Stimulated activated CD4-positive, alpha-beta T cell treated with anti-CD3 and anti-CD28 coated beads, TNF-alpha, amount 100 ng/mL, for 24 hours (primary cell): ENCODE measurements at places on chromosomes 11 and 22.

GRCh38 chr22:20909543-20910303 lies 7.5 kb upstream of the CRKL start:
- DNase-seq = no peak

DNA sequence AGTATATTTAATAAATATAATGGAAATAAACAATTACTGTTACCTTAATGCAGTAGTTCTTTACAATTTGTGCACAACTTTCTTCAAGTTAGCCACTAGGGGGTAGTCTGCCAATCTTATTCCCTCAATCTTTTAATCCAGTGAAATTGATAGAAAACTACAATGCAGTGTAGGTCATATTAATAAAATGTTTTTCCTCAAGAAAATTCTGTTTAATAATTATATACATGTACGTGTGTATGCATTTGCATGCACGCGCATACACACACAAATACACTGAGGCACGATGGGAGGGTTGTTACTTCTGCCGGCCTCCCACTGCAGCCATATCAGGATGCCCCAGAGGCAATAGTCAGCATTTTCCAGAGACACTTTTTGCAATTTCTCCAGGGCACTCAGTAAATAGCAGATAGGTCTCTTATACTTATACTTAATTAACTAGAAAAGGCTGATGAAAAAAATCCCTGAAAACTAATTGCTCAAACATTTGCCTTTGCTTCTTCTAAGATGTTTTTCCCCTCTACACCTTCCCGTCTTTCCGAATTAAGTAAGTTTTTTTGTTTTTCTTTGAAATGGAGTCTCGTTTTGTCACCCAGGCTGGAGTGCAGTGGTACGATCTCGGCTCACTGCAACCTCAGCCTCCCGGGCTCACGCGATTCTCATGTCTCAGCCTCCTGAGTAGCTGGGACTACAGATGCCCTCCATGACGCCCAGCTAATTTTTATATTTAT lies 3.1 kb downstream of the GAB2 start:
- DNase-seq = no peak

- DNase-seq = no peak
Observed at GRCh38 chr11:126879516-126879915, 121.1 kb downstream of the KIRREL3 start.

DNA sequence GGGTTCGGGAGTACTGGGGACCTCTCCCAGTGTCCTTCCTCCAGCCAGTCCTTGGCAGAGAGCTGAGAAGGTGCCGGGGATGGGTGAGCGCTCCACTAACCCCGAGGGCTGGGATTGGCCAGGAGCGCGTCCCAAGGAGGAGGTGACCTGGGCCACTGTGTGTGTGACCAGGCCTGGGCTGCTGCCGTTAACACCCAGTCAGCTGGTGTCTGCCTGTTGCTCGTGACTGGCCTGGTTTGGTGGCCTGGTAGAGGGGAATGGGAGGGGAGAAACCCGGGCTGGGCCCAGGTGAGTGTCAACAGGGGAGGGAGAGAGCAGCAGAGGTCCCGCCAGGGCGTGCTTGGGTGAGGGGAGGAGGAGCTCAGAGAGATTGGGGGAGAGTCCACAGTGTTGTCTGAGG lies 29.9 kb upstream of the GRAMD4 start:
- DNase-seq = no peak

- no peak for DNase-seq
Observed at GRCh38 chr11:69218946-69219720, 63.4 kb downstream of the SMIM38 start.

DNA sequence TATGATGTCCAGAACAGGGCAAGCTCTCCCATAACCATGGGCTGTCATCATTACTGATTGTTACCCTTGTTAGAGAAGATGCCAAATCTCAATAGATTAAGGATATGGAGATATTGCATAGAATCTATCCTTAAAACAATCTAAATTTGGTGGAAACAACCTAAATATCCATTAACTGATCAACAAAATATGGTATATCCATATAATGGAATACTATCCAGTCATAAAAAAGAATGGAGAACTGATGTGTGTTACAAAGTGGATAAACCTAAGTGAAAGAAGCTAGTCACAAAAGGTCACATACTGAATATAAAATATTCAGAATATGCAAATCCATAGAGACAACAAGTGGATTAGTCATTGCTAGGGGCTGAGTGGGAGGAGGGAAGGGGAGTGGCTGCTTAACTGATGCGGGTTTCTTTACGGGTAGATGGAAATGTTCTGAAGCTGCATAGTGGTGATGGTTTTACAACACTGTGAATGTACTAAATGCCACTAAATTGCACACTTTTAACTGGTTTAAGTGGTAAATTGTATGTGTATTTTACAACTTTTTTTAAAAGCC lies 36.1 kb upstream of the SMCO4 start:
- no peak for DNase-seq

DNA sequence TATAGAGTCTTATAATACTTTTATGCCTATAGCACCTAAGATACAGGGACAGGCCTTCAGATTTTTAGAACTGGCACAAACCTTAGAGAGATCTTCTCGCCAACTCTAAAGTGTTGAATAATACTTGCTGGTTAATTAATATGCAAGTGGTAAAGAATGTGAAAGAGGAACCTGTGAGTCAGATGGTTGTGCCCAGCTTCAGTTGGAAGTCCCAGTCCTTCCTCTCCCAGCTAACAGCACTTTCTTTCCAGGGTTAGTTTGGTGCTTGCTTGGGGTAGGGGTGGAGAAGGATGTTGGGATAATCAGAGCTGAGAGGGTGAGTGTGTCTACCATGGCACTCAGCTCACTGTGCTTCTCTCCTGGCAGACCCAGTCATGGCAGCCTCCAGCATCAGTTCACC lies 4.9 kb upstream of the TMEM132A start:
- DNase-seq = no peak

- DNase-seq = no peak
Observed at GRCh38 chr11:12006552-12007229, 1.7 kb downstream of the DKK3 start.

- no peak for DNase-seq
Observed at GRCh38 chr11:35152575-35152974, 13.6 kb downstream of the CD44 start.

GRCh38 chr22:26362471-26362870 lies 66.6 kb upstream of the ASPHD2 start:
- no peak for DNase-seq

DNA sequence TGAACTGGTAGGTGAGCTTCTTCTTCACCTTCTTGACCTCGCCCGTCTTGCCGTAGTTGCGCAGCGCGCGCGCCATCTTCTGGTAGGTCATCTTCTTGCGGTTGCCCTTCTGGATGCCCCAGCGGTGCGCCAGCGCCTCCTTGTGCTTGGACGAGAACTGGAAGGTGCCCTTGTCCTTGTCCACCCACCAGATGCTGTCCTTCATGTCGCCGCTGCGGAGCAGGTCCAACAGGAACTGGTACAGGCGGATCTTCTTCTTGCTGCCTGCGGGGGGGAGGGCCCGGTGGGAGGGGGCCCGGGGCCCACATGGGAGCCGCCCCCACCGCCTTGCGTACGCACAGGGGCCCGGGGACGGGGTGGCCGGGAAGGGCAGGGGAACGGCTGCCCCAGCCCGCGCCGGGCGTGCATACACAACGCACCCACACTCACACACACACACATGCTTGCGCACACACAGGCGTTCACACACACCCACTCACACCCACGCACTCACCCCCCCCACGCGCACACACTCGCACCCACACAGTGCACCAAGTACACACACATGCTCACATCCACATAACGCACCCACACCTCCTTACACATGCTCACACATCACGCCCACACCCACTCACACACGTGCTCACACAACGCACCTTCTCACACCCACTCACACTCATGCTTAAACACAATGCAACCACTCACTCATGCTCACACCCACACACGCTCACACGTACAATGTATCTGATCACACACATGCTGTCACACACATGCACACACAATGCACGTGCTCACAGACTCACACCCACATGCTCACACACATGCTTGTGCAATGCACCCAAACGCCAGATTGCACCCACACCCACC lies 3.0 kb upstream of the MYBPC3 start:
- no peak for DNase-seq

GRCh38 chr11:118318581-118319336 lies 14.2 kb downstream of the CD3E start:
- no peak for DNase-seq

DNA sequence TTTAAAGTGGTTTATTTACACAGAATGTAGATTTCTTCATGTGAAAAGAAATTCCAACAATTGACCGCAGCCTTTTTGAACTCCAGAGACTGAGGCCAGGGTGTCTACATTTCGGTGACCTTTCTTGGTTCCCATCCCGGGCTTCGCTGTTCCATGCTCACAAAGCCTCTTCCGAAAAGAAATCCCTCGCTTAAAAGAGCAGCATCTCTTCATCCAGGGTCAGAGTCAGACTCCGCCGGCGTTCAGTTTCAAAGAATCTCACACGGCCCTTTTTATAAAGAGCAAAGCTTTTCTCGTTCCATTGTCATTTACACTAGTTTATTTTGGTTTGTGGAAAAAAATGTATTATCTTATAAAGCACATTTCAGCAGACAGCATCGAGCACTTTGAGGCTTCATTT lies 530.6 kb upstream of the B3GAT1 start:
- no peak for DNase-seq

GRCh38 chr11:101765932-101766331 lies 148.9 kb upstream of the CEP126 start:
- DNase-seq = no peak

GRCh38 chr11:72191961-72192381 lies at the start of gene FOLR1:
FOLR1 (plus strand) TSS chr11:72192140; CDS start chr11:72192174, 34 bp downstream.
- no peak for DNase-seq

DNA sequence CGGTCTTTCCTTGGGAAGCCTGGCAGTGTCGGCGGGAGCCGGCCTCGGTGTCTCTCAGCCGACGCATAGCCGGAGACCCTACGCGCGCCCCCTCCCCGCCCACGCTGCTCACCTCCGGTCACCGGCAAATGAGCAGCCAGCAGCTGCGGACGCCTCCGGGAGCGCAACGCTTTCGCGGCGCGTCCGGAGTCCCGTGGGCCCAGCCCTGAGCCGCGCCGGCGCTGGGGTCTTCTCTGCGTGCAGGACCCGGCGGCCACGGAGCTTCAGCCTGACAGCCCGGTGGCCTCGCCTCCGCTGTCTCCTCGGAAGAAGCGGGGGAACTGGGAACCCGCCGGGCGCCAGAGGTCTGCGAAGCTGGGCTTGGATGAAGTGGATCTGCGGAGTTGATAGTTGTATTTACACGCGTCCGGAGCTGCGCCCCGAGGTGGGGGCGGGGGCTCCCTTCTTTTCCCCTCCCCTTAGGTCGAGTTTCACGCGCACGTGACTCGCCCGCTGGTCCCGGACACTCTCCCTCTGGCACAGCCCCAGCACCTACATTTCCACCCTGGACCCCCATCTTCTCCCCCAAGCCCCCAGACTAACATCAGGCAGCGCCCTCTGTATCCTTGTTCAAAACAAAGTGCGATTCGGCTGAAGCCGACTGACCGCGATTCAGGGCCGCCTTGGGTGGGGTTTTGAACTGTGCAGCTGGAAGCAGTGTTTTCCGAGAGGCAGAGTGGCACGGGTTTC lies at the start of gene SLC43A1:
Gene SLC43A1 (minus strand): TSS at position 371 of the 729 bp plus-strand sequence. CDS start 1,591 bp downstream, outside the sequence.
- peak; percentile 53 for DNase-seq

- no peak for DNase-seq
Observed at GRCh38 chr11:33704240-33705002, 3.8 kb upstream of the C11orf91 start.

DNA sequence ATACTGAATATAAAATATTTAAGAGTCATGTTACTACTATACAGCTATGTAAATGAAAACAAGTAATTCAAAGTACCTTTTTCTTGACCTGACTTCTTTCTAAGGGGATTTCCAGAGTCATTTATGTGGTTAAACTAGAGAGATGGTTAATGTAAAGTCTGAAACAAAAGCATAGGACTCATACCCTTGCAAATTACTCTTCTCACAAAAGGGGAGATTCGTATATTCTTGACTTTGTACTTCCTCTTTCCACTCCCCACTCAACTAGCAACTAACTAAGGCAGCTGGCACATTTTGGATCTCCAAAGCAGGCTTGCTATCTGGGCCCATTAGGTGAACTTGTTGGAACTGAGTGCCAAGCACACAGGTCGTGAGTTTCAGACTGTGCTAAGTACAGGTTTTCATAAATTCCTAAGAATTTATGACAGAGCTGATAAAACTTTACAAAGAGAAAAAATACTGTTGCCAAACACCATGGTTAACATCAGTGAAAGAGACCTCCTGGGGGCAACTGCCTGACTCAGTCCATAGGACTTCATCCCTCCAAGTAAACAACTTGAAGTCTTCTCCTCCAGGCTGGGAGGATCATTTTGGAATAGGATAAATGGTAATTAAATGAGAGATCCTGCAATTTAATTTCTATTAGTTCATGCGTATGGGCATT lies 77.0 kb upstream of the DDI1 start:
- no peak for DNase-seq

- DNase-seq = no peak
Observed at GRCh38 chr22:43398246-43398645, 13.6 kb upstream of the MPPED1 start.

GRCh38 chr22:30036656-30037055 lies 43.6 kb upstream of the HORMAD2 start:
- no peak for DNase-seq

DNA sequence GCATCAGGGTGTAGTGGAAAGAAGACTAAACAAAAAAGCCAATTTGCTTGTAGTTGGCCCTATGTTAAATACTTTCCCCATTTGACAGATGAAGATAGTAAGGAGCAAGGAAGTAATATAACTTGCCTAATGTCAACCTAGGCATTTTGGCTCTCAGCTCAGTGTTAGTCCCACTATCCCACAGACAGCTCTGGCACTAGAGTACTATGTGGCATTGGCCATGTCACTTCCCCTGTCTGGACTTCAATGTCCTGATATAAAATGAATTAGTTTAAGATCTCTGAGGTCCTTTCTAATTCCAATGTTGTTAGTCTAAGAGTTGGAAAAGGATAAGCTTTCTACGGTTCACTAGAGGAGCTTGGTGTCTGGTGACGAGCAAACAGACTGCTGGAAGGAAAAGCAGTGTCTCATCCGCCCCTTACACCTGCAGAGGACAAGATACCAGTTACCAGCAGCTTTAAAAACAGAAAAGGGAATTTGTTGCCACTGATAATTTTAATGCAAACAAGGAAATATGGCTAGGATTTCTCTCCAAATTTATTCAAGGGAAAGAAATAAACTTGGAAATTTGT lies 92.5 kb downstream of the RELT start:
- DNase-seq = no peak

- DNase-seq = no peak
Observed at GRCh38 chr11:12499071-12499470, 121.7 kb downstream of the PARVA start.

DNA sequence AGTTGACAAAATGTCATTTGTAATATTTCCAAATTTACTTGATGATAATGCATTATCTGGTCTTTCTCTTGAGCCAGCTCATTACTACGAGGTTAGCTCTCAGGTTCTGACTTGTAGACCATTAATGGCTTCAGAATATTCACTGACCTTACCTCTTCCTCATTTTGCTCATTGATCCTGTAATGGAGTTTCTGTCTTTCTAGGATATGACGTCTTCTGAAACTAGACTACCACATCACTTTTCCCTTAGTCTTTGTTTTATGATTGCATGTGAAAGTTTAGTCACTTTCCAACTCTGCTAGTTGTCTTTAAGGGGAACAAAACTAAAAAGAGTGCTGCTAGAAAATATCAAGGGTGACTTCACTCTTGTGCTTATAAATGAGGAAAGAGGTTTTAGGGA lies 697.6 kb downstream of the JRKL start:
- no peak for DNase-seq

GRCh38 chr22:17368554-17369438 lies 464 bp upstream of the CECR2 start:
- no peak for DNase-seq

GRCh38 chr11:64466115-64466718 lies 107.3 kb downstream of the RPS6KA4 start:
- DNase-seq = no peak
